Caudate nucleus (tissue), 63 donors: ENCODE measurements at places on chromosomes 2 and 18.

- DNase-seq = no peak
These were observed 50.2 kb downstream of the AGAP1 start for GRCh38 chr2:235543851-235544688.

DNA sequence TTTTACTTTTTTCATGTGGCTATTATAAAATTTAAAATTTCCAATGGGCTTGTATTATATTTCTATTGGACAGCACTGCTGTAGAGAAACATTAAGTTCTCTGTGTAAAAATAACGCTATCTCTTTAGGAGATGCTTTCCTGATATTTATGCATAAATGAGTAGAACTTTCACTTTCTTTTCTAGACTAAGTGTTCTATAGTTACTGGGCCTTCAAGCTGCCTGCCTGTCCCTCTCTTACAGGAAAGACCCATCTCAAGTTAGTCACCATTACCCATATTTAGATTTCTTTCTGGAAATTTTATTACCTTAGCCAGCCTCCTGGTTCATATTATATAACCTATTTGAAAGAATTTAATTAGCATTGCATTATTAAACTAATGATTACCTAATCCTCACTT is 4.8 kb downstream of the ITGA4 start:
- no peak for DNase-seq

GRCh38 chr18:11488175-11488574 is 121.2 kb upstream of the SLC35G4 start:
- no peak for DNase-seq

GRCh38 chr2:135299658-135300244 is 231.3 kb downstream of the ZRANB3 start:
- no peak for DNase-seq

- DNase-seq = no peak
These were observed 31.1 kb downstream of the DSG4 start for GRCh38 chr18:31407649-31408048.

DNA sequence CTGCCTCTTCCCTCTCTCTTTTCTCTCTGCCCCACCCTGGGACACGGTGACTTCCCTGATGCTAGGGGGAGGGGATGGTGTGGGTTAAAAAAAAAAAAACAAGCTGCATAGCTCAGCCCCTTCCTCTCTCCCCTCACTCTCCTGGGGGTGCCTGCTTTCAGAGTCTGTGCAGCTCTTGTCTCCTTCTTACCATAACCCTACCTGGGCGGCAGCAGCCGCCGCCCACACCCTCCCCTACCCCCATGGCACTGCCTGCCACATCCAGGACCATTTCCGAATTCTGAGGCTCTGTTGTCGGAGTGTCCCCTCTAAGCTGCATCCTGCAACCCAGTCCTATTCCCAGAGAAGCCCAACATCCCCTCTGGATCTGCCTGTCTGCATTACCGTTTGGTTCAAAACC is 16.0 kb downstream of the TTC32 start:
- DNase-seq = no peak

DNA sequence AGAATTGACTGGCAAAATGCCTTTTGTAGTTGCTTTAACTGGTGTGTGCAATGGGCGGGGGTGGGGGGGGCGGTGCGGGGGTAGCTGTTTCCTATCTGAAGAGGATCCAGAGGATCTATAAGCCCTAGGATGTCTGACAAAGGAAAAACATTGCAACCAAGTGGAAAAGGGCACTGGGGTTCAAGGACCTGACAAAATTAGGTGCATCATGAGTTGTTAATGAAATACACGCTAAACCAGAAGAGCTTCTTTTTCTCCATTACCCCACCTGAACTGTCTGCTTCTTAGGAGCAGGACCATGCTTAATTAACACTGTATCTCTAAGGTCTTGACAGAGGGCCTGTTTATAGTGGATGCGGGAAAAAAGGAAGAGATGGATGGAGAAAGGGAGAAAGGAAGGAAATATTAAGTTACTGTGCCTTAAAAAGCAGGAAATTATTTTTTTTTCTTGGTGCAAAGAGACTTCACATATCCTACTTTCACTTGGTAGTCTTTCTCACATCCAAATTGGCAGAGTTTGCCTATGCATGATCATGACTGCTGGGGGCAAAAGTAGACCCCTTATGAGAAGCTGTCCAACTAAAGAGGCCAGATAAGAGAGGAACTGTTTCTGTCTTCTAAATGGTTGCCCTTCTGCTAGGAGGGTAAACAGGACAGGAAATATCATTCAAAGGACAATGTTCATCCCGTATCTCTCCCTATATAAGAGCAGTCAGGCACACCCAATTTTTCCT is 4.6 kb downstream of the RND3 start:
- DNase-seq = no peak

DNA sequence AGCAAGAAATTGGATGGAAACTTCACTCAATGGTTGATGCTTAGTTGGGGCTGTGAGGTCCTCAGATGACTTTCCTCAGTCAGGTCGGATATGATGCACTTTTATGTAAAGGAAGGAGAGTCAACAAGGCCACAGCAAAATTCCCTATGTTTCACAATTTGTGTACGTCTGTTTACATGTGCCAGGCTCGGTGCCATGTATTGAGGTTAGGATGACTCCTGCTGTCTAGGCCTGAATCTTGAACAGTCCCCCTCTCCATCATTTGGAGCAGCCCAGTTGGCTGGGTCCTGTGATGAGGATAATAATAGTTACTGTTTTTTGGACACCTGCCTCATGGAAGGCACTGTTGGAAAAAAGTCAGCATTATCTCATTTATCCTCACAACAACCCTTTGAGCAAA is 43.1 kb downstream of the VSNL1 start:
- DNase-seq = no peak
